ENCODE measurements at places on chromosomes 1 and 21.

DNA sequence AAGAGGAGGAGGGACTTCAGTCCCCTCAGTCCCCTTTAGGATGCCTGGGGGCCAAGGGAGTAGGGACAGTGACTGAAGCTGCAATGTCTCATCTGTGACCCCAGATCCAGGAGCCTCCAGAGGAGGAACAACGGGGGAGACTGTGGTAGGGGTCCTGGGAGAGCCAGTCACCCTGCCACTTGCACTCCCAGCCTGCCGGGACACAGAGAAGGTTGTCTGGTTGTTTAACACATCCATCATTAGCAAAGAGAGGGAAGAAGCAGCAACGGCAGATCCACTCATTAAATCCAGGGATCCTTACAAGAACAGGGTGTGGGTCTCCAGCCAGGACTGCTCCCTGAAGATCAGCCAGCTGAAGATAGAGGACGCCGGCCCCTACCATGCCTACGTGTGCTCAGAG lies 18.3 kb downstream of the LY9 start:
- no peak for DNase-seq

- DNase-seq = no peak
Measured at GRCh38 chr1:65001231-65001792, 35.0 kb upstream of the JAK1 start.

DNA sequence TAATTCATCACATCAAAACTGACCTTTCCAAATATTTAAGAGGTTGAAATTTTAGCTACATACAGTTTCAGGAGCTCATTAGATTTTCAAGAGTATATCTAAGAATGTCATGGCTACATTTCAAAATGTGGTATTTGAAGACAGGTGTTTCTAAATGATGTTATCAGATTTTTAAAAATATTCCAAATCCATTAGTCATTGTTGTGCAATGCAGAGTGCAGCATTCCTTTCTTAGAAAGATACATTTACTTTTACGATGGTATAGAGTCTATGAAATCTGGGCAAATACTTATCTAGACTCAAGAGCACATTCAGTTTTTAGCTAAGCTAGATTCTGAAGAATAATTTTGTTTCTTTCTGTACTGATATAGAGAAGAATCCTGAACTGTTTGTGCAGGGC lies 230.3 kb downstream of the CHRM3 start:
- no peak for DNase-seq

GRCh38 chr1:151352021-151352718 lies 5.1 kb upstream of the RFX5 start:
- DNase-seq = no peak

- peak; percentile 32 for DNase-seq
Measured at GRCh38 chr1:201703621-201704438, 125.1 kb upstream of the IPO9 start.

GRCh38 chr1:240701412-240701811 lies 89.5 kb upstream of the GREM2 start:
- no peak for DNase-seq

DNA sequence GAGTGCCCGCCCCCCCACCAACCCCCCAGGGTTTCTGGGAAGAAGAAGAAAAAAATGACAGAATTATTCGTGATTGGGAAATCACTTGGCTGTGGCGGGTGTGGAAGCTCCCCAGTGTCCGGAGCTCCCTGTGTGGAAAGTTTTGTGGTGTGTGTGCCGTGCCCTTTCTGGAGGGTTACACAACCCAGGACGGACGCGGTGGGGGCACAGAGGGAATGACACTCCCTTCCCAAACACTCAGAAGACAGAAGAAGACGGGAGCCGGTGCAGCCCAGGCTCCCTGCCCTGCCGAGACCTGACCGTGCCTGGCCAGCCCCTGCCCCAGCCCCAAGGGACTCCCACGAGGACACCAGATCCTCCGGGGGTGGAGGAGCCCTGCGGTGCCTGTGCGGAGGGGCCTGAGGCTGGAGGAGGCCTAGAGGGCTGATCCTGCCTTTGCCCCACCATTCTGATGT lies 33.0 kb upstream of the ADARB1 start:
- DNase-seq = no peak
